Nucleus accumbens (tissue), 56 donors: ENCODE measurements at places on chromosomes 6 and 20.

GRCh38 chr20:43292222-43292621, 102.5 kb upstream of the PTPRT start:
- no peak for DNase-seq

DNA sequence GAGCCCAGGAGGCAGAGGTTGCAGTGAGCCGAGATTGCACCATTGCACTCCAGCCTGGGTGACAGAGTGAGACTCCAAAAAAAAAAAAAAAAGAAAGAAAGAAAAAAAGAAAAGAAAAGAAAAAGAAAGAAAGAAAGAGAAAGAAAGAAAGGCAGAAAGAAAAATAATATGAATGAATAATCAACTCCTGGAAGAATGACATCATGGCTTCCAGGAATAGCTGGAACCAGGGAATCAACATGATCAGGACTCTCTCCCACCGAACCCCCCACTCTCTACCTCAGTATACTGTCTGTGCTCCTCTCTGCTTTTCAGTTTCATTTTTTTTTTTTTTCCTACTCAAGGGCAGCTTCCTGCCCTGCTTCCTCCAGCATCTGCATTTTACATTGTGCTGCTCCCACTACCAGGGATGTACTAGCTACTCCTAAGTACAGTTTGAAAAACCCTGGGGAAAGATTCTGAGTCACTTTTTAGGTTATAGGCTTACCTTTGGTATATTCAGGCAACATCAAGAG, 19.7 kb upstream of the MTCL3 start:
- DNase-seq, result no peak

- no peak for DNase-seq
These were observed 116.2 kb downstream of the KCNQ5 start for GRCh38 chr6:72738091-72738490.

DNA sequence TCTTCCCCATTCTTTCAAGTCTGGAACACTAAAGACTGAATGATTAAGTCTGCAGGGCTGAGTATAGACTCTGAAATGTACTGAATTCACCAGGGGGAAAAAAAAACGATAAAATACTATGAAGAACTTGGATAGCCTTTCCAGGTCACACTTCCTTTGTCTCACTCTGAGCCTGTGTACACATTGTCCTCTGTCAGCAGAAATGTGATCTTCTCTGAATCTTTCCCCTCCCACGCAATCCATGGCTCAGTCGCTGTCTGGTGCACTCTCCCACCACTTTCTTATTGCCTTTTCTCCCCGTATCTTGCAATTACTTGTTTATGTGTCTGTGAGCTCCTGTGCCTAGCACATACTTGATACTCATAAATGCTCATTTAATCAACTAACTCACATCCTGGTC, 212.6 kb upstream of the RSPO3 start:
- no peak for DNase-seq

DNA sequence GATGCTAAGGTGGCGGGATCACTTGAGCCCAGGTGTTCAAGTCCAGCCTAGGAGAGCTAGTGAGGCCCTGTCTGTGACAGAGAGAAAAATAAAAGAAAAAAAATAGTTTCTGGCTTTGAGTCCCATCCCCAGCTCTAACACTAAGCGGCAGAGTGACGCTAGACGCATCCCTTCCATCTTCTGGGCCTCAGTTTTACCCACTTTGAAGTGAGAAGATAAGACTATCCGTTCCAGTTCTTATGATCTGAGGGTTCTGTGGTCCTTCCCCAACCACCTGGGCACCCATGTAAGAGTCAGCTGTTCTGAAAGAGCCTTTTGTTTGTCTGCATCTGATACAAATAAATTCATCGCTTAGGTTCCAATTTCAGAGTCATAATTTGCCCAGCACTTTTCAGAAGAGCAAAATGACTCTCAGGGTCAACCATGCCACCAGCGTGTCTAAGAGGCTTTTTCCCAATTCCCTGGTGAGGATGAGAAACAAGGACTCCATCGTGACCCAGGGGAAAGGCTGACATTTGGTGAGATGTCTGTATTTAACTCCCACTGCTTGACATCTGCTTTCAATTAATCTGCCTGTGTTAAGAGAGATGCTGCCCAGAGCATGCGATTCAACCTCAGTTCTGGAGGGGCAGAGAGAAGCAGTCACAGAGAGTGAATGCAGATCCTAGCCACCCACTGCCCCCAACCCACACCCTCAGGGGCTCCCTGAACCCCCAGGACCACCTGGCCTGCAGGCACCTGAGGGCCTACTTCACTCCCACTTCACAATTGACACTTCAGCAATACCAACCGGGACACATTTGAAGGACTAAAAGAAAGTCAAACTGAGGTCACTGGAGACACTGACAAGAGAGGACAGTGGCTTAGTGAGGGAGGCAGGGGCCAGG, 131.6 kb upstream of the TOP1 start:
- no peak for DNase-seq

GRCh38 chr20:48308232-48308781, 519.5 kb downstream of the PREX1 start:
- DNase-seq, result no peak

GRCh38 chr6:42113936-42114636, 28.3 kb downstream of the C6orf132 start:
- DNase-seq, result no peak

DNA sequence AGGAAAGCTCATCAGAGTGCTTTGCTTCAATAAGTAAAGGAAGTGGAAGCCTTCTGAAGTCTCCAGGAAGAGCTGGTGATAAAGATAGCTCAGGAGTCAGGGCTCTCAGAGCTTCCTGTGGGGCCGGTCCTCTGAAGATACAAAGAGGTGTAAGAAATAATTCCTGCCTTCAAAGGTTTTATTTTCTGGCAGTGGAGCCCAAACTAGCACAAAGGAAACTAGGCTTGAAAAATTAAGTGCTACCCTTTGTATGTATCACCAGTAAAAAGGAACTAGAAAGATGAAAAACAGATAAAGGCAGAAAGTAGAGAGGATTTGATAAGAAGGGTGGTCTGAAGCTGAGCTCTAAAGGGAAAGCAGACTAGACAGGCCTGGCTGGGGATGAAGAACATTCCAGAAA, 204.1 kb upstream of the SASH1 start:
- no peak for DNase-seq

DNA sequence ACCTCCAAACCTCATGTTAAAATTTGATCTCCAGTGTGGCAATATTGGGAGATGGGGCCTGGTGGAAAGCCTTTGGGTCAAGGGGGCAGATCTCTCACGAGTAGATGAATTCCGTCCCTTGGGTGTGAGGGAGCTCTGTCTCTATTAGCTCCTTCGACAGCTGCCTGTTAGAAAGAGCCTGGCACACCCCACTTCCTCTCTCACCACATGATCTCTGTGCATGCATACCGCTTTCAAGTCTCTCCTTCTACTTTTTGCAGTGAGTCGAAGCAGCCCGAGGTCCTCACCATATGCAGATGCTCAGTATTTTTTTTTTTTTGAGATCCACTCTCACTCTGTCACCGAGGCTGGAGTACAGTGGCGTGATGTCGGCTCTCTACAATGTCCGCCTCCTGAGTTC, 176.9 kb downstream of the SYNDIG1 start:
- DNase-seq, result no peak

GRCh38 chr6:41208439-41209106, 7.6 kb upstream of the TREML2 start:
- DNase-seq, result no peak

GRCh38 chr6:25601800-25602673, 50.0 kb upstream of the SCGN start:
- DNase-seq, result no peak

DNA sequence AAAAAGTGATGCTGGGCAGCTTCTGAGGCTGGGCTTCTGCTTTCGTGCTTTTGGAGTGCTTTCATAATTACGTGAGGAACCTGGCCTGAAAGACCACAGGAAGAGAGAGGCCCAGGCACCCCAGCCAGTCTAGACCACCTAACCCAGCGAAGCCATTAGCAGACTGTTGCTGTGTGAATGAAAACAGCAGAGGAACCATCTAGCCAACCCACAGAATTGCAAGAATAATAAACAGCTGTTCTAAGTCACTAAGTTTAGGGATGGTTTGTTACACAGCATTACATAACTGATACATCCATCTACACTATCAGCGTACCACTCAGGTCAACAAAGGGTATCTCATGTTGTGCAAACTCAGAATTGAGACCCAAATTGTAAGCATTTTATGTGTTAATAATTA, 34.5 kb downstream of the FGD2 start:
- no peak for DNase-seq

GRCh38 chr6:53240761-53241160, 92.1 kb upstream of the GCM1 start:
- DNase-seq, result no peak

DNA sequence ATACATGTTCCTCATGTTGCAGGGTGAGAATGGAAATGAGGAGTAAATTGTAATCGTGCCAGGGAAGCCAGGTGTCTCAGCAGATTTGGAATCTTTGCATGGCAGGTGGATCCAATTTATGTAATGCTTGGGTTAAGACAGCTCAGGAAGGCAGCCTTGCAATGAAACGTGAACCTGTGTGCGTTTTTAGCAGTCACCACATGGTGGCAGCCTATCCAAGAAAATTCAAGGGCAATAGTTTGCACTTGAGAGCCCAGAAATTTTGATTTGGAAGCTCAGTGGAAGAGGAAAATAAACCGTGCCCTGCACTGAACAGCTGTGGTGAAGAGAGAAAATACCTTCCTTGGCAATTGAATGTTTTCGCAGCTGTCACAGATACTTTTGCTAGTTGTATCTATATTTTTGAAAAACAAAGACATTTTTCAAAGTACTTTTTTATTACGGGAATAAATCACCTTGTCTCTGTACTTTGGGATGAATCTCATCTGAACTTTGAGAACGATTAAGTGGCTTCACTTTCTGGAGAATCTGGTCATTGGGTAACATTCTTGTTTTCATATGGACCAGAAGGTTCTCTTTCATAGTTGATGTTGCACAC, 26.5 kb downstream of the MTHFD1L start:
- peak; percentile 76 for DNase-seq

DNA sequence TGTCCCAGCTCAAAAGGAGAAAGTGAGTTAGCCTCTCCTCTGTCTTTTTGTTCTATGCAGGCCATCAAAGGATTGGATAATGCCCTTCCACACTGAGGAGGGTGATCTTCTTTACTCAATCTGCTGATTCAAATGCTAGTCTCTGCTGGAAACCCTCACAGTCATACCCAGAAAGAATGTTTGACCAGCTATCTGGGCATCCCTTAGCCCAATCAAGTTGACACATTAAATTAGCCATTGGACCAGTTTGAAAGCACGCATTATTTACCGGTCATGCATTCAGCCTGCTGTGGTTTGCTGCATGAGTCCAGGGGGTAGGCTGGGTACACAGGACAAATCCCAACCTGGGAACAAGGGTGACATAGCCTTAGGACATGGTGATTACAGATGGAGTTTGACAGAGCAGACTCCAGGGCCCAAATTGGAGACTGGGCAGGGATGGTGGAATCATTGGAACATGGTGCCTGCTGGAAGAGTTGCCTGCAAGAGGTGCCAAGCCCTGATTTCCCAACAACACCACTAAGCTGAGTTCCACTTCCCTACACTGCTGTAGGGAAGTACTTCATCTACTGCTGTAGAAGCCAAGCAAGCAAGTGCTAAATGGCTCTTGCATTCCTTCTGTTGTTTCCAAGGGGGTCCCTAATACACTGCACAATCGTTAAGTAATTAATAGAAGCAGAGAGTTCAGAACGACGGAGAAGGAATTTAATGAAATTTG, 87.7 kb downstream of the RNF182 start:
- DNase-seq, result no peak

- no peak for DNase-seq
These were observed 26.4 kb downstream of the ZFAND3 start for GRCh38 chr6:37845930-37846329.

DNA sequence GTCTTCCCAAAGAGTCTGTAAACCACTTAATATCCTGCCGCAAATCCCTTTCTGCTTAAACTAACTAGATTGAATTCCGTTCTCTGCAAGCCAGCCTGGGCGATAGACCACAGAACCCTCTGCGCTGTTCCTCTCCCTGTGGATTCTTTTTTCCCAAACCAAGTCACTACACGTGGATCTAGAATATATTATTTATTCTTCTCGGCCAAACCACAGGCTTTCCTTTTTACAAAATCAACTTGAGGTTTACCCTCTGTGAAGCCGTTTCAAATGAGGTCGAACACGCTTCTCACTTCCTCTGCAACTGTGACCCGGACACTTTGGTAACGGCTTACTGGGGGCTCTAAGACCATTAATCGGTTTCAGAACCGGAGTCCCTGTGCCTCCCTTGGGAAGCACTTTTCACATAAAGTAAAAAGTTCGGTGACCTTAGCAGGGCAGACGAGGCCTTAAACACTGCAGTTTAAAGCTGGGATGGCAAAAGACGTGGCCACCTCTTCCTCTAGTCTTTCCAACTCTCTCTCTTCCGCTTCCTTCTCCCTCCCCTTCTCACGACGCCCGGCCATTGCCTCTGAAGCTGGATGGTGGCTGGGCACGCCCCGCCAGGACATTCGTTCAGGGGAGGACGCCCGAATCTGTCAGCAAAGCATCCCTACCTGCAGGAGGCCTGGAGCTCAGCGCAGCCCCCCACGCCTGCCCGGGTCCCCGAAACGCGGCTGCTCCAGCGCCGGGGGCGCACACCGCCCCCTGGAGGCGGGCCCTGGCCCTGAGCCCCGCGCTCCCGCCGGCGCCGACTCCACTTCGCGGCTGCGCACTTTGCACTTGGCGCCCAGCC, 55.0 kb upstream of the FOXC1 start:
- DNase-seq, result peak; percentile 64
